ENCODE measurements at places on chromosomes 7 and 10. TPM values are rescaled to one million over a fixed set of nuclear protein-coding genes. Genes with fewer than 3 reads are reported as not detected.

The CPXM2 gene
- total RNA-seq = 0.31 TPM

The DNTT gene
- total RNA-seq = not detected

The OR6B1 gene
- not detected for total RNA-seq

The HOXA1 gene
- not detected for total RNA-seq

The GNAT3 gene
- not detected for total RNA-seq

The ANKRD7 gene
- total RNA-seq = 4.4 TPM

The WASHC2A gene
- total RNA-seq = 39.8 TPM

The EPHA1 gene
- not detected for total RNA-seq

The EGFR gene
- 19.7 TPM for total RNA-seq

The CAV2 gene
- total RNA-seq = 9.1 TPM

The MDFIC gene
- total RNA-seq = 5.3 TPM

The CD36 gene
- total RNA-seq = 12.2 TPM

The DYNC1I1 gene
- 197 TPM for total RNA-seq

The ALOX5 gene
- 2.8 TPM for total RNA-seq

The ACTL6B gene
- total RNA-seq = 107 TPM

The OR9A2 gene
- total RNA-seq = 5.6 TPM

The PRR15 gene
- not detected for total RNA-seq

The HTR7 gene
- total RNA-seq = 16.3 TPM

The HKDC1 gene
- total RNA-seq = 3.1 TPM

The AOAH gene
- total RNA-seq = 5.0 TPM

The VSTM2A gene
- 63.2 TPM for total RNA-seq

The PLAU gene
- 0.94 TPM for total RNA-seq

The PON2 gene
- total RNA-seq = 69.5 TPM
